CD4-positive, alpha-beta T cell treated with Interleukin-12 subunit alpha and Interleukin-12 subunit beta, for 1 hour (primary cell): ENCODE measurements at places on chromosomes 6 and 20.

DNA sequence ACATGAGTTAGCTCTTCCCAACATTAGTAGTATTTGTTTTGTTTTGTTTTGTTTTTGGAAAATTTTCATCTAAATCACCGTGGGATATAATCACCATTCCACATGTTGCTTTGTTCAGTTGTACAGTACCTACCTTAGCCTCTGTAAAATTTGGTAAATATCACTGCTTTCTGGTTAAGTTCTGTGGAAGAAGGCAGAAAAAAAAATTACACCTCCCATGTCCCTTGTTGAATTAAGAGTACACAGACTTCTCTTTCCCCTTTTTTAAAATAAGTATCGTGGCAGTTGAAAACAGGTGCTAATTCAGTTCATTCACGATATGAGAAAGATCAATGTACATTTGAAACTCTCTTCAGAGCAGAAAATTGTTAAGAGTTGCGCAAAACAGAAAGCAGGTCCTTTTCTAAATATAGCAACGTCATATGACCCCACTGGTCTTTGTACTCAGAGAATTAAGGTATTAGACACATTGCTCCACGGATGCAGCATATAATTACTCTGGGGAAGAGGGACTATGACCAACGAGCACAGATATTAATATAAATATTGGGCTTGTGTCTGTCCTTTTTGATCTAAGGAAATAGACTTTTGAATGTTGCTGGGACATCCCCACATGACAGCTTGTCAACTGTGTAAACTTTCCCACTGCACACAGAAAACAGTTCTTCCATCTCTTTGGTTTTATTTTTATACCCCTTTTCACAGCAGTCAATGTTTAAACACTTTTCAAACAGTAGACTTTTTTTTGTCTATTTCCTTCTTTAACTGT is 58.6 kb upstream of the ZNF217 start:
- peak; percentile 46 for DNase-seq

DNA sequence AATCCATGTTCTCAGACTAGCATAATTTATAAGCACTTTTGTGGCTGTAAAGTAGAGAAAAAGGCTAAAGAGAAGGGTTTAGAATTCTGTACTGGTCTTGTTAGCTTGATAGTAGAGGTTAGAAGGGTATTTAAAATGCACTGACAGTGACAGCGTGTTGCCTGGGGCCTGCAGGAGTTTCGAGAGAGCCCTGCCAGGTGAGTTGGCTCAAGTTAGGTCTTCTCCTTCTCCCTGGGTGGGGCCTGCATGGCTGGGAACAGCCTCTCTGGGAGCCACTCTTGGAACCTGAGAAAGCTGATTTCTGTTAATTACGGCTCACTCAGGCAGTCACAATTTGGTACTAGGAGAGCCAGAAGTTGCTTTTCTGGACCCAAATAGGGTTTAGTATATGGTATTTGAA is 103.7 kb downstream of the ARID1B start:
- DNase-seq, result no peak

DNA sequence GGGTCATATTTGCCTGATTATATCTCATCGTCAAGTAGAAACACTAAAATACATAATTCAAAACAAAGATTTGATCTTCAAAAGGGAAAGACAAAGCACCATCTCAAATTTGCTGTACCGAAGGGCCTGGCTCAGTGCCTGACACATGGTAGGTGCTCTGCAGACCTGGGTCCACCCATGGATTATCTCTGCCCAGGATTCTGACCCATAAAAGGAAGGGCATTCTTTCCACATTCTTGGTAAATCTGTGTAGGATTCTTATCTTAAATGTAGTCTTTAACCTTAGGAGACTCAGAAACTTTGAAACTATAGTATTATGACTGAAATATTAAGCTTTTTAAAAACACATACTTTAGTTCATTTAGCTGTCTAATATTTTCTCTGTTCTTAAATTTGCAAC is 274.1 kb upstream of the FLRT3 start:
- DNase-seq, result no peak

DNA sequence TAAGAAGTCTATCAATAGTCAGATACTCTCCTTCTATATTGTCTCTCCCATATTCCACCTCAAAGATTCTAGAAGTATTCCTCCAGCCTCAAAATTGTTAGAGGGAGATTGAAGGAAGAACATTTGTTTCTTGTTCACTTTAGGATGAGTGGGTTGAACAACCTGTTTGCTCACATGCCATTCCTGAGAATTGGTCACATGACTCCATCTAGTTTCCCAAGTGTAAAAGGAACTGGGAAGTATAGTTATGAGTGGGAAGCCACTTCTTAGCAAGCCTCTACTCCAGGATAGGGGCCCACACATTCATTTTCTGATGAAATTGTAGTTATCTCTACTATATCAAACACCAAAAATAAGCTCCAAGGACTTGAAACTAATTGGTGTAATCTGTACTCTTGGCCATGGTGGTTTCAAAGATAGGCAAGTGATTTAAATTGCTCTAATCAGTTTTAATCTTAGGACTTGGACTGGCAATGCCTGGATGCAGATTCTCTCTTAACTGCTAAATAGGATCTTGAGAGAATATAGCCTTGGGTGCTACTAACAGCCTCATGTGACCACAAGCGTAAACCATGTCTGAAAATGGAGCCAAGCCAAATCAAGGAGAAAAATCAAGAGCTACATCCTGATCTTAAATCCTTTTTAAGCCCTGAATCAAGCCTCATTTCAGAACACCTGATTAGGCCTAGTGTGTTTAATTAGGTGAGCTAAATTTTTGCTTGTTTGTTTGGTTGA is 758.7 kb upstream of the MAN1A1 start:
- DNase-seq, result no peak

GRCh38 chr6:130700397-130700796 is 126.8 kb upstream of the SMLR1 start:
- DNase-seq, result no peak

GRCh38 chr6:25028328-25028727 is 92.6 kb upstream of the RIPOR2 start:
- DNase-seq, result no peak

- no peak for DNase-seq
Observed at GRCh38 chr6:6685249-6686040, 96.9 kb downstream of the LY86 start.

- no peak for DNase-seq
Observed at GRCh38 chr6:34025861-34026260, 120.0 kb downstream of the GRM4 start.

DNA sequence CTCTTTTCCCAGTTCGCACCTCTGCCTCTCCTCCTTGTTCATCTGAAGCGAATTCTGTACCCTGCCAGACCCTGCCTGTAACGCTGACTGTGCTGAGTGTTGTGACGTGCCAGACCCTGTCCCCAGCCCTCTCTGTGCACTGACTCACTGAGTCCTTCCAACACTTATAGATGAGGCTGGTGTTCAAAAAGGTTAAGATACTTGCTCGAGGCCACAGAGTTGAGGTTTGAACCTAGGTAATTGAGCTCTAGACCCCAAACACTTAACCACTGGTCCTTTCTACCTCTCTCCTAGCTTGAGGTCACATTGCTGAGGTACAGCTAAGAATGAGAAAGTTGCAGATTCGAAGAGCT is 45.7 kb upstream of the NEDD9 start:
- no peak for DNase-seq
